ENCODE measurements at places on chromosomes 5 and 9.

GRCh38 chr5:31682851-31683250, 43.9 kb downstream of the PDZD2 start:
- DNase-seq, result no peak

DNA sequence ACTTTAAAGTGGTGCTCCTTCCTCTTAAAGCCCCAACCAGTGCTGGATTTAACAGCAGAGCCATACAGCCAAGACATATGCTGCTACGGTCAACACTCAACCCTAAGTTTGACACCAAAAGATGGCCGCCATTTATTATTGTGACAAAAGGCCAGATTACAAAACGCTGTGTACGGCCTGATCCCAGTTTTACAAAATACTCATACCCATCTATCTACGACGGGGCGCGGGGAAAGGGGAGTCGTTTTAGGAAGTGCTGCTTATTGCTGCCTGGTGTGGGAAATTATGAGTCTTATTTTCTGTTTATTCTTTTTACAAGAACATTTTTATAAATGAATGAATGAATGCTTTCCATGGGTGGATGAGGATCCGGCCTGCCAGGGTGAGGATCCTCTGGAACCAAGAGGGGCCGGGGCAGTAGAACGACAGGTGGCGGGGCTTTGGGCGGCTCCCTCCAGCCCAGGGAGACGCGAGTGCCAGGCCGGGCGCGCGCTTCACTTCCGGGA, 457 bp upstream of the IDNK start:
- no peak for DNase-seq

- no peak for DNase-seq
These were observed 38.0 kb upstream of the FANCC start for GRCh38 chr9:95355500-95355899.

GRCh38 chr9:130860458-130861316, 25.6 kb downstream of the ABL1 start:
- DNase-seq, result no peak

DNA sequence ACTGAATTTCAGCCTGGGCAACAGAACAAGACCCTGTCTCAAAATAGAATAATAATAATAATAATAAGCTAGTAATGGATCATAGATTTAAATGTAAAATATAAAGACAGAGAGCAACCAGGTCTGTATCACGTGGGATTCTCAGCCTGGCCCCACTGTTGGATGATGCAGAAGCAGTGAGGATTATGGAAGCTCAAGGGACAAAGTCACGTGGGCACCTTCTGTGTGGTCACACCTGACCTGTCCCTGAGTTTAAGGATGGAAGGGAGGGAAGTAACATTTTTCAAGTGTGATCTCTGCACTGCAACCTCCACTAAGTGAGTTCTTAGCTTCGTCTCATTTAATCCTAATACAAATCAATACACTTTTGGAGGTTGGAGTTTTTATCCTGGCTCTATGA, 212.5 kb upstream of the IER5L start:
- DNase-seq, result no peak

DNA sequence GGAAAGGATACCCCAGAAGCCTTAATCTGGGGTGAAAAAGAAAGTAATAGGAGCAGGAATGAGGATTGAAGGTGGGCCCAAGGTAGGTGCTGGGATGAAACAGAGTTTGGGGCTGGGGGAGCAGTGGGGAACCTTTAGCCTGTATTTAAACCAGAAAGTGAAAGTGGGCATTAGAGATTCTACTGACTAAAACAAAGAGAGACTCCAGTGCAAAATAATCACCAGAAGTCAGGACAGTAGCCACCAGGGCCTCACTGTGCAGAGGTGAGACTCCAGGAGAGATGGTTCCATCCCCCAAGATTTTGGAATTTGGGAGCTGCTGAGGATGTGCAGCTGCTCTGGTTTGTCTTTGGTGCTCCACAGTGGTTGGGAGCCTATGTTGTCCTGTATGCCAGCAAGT, 13.1 kb downstream of the DNAJB5 start:
- DNase-seq, result no peak

GRCh38 chr5:157509093-157509492, 49.1 kb downstream of the NIPAL4 start:
- DNase-seq, result no peak

GRCh38 chr5:65262649-65263059, 219.1 kb downstream of the ADAMTS6 start:
- DNase-seq, result no peak

DNA sequence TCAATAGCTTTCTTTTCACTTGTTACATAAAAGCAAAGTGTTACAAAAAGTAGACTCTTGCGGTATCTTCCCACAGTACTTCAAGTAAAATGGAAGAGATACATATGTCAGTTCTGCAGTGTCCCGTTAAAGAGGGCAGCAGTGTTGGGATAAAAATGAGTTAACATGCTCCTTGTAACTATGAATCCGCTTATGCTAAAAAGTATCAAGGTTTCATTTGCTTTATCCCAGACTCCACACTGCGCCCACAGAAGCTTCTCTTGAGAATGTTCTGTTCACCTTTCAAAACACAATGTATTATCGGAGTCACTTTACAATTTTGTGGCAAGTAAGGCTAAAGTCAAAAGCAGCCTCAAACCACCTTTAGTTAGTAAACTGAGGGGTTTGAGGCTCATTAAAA, 790 bp downstream of the PTAR1 start:
- DNase-seq, result no peak

GRCh38 chr5:173891308-173892116, 3.4 kb downstream of the CPEB4 start:
- DNase-seq, result no peak

GRCh38 chr5:150263801-150264621, 25.6 kb downstream of the CAMK2A start:
- no peak for DNase-seq

- no peak for DNase-seq
These were observed 326.1 kb downstream of the NSG2 start for GRCh38 chr5:174371600-174372094.

GRCh38 chr9:21455320-21455719, 15.1 kb downstream of the IFNA1 start:
- no peak for DNase-seq

- no peak for DNase-seq
These were observed 1114.0 kb downstream of the PTPRD start for GRCh38 chr9:9498846-9499245.

DNA sequence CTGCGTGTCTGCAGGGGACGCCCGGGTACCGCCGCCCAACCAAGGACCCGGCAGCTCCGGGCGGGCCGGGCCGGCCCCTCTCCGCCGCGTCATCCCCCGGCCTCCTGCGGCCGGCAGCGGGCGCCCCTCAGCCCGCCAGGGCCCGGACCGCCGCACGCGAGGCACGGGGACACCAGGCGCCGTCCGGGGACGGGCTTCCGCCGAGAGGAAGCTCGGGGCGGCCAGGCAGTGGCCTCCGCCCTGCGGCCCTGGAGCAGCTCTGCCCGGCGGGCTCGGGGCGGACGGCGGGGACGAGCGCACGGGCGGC, 373 bp downstream of the FBXW5 start:
- no peak for DNase-seq

- no peak for DNase-seq
These were observed 19.6 kb upstream of the C5orf47 start for GRCh38 chr5:173969167-173970049.

DNA sequence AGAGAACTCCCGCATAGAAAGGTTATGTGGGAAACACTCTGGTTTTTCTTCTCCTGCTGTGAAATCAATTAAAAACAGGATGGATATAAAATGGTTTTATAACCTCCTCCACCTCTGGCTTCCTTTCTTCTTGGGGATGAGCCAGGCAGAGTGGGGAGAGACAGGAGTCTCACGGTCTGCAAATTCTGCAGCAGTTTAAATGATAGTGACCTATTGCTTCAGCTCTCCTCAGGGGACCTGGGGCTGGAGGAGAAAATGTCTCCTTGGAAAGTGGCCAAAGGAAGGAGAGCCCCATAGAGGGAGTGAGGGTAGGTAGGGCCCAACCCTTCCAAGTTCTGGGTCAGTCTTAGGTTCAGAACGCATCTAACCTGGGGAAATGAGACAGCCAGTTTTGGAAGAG, 118.8 kb downstream of the MTX3 start:
- DNase-seq, result no peak

- no peak for DNase-seq
These were observed 322.4 kb downstream of the TMEM167A start for GRCh38 chr5:82754759-82755158.

DNA sequence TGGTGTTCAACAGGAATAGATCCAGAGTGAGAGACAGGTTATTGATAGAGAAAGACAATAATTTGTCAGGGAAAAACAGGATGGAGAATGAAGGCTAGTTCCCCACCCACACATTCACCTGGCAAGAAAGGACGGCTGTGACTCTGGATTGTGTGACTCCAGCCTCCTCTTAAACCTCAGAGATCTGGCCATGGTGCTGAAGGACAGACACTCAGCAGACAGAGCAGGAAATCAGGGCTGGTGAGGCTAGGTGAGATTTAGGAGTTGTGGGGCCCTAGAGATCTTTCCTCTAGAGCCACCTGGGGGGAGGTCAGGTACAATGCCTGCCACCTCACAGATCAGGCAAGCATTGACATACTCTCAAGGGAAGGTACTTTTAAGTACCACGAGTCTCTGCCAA, 15.2 kb downstream of the OR1B1 start:
- DNase-seq, result no peak

- no peak for DNase-seq
These were observed 213.7 kb upstream of the MAP3K1 start for GRCh38 chr5:56601641-56602071.

DNA sequence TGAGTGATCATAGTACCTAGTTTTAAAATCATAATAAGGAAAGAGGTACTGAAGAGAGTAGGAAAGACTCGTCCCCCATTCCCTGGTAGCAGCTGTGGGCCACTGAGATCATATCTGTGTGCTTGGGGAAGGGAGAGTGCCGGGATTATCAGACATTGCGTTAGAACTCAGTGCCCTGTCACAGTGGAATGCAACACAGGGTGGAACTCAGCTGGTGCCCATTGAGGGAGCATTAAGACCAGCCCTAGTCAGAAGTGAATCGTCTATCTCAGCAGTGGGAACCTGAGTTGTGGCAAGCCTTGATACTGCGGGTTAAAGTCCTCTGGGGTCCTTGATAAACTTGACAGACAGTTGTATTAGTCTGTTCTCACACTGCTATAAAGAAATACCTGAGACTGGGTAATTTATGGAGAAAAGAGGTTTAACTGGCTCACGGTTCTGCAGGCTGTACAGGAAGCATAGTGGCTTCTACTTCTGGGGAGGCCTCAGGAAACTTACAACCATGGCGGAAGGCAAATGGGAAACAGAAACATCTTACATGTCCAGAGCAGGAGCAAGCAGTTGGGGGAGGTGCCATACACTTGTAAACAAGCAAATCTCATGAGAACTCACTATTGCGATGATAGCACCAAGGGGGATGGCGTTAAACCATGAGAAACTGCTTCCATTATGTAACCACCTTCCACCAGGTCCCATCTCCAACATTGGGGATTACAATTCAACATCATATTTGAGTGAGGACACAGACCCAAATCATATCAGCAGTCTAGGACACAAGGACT, 33.1 kb downstream of the NDUFAF2 start:
- DNase-seq, result no peak

GRCh38 chr9:26326563-26326962, 566.0 kb downstream of the CAAP1 start:
- DNase-seq, result no peak

GRCh38 chr5:89168766-89169165, 285.8 kb upstream of the MEF2C start:
- no peak for DNase-seq

- DNase-seq, result no peak
These were observed 430.8 kb upstream of the TNC start for GRCh38 chr9:115548609-115549260.

DNA sequence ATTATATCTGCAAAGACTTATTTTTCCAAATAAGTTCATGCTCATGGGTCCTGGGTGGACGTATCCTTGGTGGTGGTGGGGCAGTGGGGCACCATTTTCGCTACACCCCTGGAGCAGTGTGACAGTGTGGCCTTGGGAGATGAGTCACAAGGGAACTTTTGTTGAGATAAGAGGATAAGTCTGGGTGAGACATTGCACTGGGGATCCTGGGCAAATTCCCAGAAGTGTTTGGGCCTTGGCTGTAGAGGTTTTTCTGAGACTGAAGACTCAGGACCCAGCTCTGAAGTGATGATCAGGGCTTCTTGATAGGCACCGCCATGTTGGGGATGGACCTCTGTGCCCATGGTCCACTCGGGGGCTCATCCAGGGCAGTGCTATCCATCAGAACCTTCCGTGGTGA, 149.4 kb downstream of the MACROH2A1 start:
- no peak for DNase-seq

- no peak for DNase-seq
These were observed 130.1 kb downstream of the TRIO start for GRCh38 chr5:14273207-14273767.

GRCh38 chr5:127441799-127442484, 75.5 kb upstream of the PRRC1 start:
- DNase-seq, result no peak

DNA sequence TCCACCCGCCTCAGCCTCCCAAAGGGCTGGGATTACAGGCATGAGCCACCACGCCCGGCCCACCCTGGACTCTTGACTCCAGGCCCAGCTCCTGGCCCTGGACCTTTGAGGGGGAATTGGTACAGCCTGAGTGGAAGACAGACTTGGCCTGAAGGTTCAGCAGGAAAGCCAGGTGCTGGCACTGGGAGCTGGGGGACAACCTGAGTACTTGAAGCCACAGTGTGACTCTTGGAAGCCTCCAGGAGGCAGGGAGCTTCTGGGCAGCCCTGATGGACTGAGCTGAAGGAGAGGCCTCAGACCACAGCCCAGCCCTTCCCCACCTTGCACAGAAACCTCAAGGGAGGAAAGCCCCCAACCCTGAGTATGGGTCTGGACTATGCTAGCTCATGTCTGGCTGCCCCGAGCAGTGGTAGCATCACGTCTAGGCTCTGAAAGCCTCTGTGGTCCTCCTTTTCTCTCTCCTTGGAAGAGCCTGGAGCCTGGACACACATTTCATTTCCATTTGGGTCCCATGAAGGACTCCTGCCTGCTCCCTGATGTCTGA, 54.1 kb downstream of the RASGEF1C start:
- no peak for DNase-seq

DNA sequence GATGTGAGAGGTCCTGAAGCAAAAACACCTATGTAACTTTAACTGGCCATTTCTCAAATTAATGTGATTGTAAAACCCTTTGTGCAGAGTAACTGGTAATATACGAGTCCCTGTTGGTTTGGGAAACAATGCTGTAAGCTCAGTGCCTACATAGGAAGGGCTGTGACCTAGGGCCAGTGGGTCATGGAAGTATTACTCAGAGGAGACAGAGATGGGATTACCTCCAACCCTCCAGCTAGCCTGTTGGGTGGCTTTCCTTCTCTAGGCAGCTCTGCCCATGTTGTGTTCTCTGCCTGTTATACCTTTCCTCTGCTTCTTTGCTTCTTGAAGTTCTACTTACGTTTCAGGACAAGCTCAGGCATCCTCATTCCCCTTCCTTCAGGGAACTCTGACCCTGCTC, 294.8 kb upstream of the RFX3 start:
- no peak for DNase-seq

GRCh38 chr9:133263557-133263956, 11.4 kb downstream of the ABO start:
- no peak for DNase-seq

- no peak for DNase-seq
These were observed 103.2 kb upstream of the SPATA31D4 start for GRCh38 chr9:81824802-81825730.

GRCh38 chr9:127660886-127661741, 45.7 kb upstream of the CFAP157 start:
- no peak for DNase-seq

GRCh38 chr9:117936185-117937130, 232.3 kb downstream of the TLR4 start:
- DNase-seq, result no peak

GRCh38 chr5:60870857-60871256, 26.8 kb upstream of the ELOVL7 start:
- no peak for DNase-seq
